GM23248 (cell line): ENCODE measurements at places on chromosomes 13 and 19.
A peak's percentile ranks its signal among the peaks of the same experiment; 100 is the strongest.

- no peak for DNase-seq
Observed at GRCh38 chr13:50850445-50850844, 7.0 kb upstream of the DLEU7 start.

DNA sequence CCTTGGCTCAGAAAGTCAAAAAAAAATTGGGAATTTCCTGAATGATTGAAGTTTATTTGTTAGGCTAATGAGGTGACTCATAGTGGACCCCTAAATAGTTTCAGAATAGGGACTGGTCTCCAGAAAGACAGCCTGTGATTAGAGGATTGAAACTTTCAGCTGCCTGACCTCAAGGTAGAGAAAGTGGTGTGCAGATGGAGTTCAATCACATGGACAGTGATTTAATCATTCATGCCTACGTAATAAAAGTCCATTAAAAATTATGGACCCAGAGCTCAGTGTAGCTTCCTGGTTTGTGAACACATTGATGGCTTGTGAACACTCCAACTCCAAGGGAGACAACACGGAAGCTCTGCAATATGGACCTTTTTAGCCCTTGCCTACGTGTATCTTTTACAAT, 533.2 kb upstream of the PCDH9 start:
- DNase-seq: no peak

- no peak for DNase-seq
Observed at GRCh38 chr19:1522061-1522460, 1.8 kb upstream of the PLK5 start.

- DNase-seq: peak; percentile 23
Observed at GRCh38 chr19:3171894-3172672, 6.5 kb upstream of the S1PR4 start.

DNA sequence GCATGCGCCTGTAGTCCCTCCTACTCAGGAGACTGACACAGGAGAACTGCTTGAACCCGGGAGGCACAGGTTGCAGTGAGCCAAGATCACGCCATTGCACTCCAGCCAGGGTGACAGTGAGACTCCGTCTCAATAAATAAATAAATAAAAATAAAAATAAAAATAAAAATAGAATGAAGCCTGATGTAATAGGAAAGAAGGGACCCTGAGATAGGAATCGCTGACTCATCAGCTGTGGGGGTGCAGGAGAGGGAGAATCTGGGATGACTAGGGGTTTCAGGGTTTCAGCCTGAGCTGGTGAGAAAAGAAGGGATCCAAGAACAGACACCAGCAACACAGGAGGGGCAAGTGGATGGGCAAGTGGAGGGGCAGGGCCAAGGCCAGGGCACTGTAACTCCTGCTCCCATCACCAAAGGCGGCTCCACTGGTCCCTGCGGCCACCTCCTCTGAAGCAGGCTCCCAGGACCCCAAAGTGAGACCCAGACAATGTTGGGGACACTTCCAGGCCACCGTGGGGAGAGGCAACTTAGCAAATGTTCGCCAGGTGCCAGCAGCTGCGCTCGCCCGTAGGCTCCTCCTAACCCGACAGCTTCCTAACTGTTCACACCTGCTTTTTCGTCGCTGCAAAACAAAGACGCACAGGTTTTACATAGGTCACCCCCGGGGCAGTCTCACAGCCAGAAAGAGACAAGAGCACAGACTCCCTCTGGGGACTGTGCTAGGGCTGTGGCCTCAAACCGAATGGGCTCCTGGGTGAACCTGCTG, 1.2 kb downstream of the HAUS8 start:
- peak; percentile 65 for DNase-seq
